Prostate gland (tissue), 2 donors: ENCODE measurements at places on chromosomes 13 and 19.

GRCh38 chr13:44257796-44258195, 115.8 kb upstream of the SERP2 start:
- DNase-seq: no peak

- DNase-seq: no peak
Observed at GRCh38 chr19:29724102-29724641, 9.1 kb upstream of the C19orf12 start.

GRCh38 chr13:93169980-93170379, 56.6 kb upstream of the GPC6 start:
- DNase-seq: no peak

DNA sequence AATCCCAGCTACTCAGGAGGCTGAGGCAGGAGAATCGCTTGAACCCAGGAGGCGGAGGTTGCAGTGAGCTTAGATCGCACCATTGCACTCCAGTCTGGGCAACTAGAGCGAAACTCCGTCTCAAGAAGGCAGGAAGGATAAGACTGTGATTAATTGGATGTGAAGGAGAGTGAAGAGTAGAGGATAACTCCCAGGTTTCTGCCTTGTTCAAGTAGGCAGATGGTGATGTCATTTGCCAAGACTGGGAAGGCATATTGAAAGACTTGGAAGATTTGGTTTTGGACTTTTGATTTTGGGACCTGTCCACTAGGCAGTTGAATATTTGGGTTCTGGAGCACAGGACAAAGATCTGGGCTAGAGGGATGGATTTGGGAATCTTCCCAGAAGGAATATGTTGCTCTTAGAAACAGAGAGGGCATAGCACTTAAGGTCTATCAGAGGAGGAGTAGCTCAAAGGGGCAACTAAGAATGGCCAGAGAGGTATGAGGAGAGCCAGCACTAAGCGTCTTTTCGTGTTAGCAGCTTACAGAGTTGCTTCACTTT, 20.0 kb downstream of the GARRE1 start:
- no peak for DNase-seq

DNA sequence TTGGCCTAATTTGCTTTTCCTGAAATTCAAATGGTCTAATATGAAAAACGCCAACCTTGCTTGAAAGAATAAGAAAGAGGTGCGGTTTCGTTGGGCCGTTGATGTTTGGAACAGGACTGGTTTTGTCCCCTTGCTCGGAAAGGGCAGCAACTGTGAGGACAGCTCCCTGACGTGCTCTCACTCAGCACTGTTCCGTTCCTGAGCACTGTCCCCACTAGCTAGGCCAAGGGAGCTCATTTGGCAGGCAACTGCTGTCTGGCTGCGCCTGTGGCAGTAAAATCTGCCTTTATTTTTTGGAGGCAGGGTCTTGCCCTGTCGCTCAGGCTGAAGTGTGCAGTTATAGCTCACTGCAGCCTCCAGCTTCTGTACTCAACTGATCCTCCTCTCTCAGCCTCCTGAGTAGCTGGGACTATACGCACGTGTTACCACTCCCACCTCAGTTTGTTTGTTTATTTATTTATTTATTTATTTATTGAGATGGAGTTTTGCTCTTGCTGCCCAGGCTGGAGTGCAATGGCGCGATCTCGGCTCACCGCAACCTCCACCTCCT, 4.5 kb downstream of the LDLR start:
- DNase-seq: no peak

DNA sequence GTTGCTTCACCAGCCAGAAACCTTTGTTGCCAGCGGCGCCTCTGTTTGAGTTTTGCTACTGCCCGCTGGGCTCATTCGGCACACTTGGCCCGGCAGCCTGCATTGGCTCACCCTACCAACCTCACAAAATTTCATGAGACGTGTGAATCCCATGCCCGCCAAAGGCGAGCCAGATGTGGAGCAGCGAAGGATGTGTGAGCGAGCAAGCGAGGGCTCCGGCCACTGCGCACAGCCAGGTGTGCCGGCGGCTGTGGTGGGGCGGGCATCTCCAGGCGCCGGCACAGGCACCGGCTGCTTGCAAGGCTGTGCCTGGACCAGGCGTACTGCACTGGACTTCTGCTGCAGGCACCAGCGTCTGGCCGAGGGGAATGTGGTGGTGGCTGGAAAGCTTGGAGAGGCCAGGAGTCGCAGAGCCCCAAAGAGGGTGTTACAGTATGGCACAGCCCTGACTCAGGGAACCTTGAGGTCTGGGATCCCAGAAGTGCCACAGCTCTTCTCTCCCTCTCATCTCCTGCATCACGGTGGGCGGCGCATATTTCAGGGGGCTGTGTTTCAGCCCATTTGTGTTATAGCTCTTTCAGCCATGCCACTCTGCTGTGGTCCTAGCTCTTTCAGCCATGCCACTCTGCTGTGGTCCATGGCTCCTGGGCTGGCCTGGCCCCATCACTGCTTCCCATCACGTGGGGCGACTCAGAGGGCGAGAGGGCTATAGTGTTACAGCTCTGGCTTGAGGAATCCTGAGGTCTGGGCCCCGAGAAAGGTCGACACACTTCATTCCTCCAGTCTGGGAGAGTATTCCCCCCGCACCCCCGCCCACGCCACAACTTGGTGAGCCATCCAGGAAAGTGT, 592.0 kb upstream of the SLITRK5 start:
- no peak for DNase-seq

GRCh38 chr13:44211286-44211685, 162.3 kb upstream of the SERP2 start:
- DNase-seq: no peak

- DNase-seq: no peak
Observed at GRCh38 chr13:99959540-99960230, 11.9 kb downstream of the ZIC5 start.

DNA sequence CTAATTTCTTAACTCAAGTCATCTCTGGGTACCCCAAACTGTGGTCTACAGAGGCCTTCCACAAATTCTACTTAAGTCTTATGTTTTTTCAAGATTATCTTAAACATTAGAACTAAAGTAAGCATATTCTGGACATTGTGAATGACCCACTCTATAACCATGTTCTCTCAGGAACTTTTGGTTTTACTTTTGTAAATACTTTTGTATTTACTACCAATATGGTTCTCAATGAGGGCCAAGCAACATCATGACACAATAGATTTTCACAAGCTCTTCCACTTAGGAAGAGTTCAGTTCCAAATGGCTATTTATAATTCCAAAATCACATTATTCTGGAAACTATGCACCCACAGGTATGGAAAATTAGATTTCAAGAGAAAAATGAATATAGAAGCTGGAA, 10.8 kb downstream of the DIAPH3 start:
- DNase-seq: no peak
